ENCODE measurements at places on chromosomes 12 and 14.

DNA sequence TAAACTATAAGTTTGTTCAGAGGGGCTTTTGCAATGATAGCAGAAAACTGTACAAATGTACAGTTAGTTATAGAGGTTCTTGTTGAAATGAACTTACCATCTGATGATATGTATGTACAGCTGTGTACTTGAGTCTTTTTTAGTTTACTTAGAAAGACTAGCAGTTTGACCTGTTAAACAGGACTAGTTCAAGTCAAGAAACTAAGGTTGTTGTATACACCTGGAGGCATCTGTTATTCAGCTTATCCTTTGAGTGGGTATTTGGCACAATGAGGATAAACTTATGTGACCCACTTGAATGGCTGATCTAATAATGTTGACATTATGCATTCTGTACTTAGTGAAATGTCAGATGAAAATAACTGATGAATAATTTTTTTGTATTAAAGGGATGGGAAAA, 13.4 kb downstream of the MTERF2 start:
- DNase-seq = no peak

DNA sequence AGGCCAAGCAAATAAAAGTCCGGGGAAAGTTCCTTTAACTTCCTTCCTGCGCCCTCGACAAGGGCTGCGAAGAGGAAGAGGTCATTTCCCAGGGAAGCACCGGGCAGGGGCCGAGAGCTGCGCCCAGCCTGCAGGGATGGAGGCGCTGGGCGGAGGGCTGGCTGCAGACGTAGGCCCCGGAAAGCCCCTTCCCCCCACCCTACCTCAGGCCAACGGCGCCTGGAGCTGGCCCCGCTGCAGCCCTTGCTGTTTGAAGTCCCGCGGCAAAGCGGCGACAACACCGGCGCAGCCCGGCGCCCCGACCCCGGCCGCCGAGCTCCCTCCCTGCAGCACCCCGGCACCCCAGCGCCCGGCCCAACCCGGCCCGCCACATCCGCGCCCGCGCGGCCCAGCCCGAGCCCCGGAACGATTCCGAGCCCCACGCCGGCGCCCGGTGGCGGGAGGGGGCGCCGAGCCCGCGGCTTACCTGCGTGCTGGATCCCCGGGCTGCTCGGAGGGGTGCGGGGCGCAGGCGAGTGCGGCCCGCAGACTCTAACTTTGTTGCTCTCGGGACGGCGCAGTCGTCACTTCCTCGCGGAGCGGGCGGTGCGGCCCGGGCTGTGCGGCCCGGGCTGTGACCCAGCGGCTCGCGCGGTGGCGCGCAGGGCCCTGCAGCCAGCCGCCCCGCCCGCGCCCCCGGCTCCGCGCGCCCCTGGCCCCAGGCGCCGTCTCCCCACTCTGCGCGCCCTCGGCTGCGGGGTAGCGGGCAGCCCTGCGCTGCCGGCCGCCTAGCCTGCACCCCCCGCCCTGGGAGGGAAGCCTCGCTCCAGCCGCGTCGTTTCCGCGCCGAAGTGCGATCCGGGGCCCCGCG, 64.8 kb upstream of the PTGR2 start:
- DNase-seq = peak; percentile 55

DNA sequence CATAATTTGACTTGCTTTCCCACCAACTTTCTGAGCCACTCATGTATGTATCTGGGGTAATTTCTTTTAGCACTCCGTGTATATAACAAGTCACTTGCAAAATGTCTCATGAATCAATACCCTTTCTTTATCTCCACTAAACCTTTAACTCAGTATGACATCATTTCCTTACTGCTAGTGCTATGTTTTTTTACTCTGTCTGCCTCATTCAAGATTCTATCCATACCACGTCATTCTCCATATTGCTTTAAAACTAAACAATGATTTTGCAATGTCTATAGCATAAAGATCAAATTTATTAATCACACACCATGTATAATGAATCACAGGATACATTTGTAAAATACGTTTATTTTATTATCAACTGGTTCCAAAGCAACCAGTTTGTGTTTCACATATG, 178.2 kb downstream of the PIK3C2G start:
- DNase-seq = no peak

GRCh38 chr12:41013881-41014642, 174.1 kb upstream of the PDZRN4 start:
- DNase-seq = no peak

- DNase-seq = no peak
Observed at GRCh38 chr12:101696251-101697196, 916 bp upstream of the CHPT1 start.

DNA sequence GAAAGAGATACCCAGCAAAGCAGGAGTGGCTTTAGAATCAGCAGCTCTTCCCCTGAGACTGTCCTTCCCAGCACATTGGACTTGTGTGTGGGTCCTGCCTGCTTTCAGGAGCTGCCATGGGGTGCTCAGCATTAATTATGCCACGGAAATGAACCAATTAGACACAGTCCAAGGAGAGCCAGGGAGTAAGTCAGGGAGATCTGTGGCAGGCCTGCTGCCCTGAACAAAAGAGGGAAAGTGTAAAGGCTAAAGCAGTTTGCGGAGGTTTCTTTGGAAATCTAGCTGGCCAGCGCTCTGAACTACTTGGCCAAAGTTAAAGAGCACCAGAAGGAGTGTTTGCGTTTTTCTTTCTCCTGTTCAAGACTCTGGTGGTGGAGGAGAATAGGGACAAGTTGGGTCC, 65.7 kb upstream of the SRSF5 start:
- no peak for DNase-seq

DNA sequence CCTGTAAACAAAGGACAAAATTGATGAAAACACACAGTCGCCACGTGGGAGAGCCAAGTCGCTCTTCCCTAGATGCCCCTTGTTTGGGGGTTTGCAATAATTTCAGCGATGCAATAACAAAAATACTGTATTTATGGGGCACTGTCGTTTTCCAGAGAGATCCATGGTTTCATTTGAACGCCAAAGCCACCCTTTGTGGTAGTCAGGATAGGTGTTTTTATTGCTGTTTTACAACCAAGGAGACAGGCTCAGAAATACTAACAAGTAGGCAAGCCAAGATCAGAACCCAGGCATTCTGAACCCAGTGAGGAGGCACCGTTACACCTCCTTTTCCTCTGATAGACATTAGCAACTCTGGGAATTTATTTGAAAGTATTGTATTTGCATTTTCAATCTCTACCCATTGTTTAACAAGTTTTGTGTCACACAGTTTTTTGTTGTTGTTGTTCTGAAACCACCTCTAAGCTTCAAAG, 831 bp upstream of the BTBD7 start:
- DNase-seq = no peak

Data from CD4-positive, alpha-beta T cell treated with Interleukin-4 for 4 hours (primary cell).